ENCODE measurements at places on chromosomes 7 and 10.

DNA sequence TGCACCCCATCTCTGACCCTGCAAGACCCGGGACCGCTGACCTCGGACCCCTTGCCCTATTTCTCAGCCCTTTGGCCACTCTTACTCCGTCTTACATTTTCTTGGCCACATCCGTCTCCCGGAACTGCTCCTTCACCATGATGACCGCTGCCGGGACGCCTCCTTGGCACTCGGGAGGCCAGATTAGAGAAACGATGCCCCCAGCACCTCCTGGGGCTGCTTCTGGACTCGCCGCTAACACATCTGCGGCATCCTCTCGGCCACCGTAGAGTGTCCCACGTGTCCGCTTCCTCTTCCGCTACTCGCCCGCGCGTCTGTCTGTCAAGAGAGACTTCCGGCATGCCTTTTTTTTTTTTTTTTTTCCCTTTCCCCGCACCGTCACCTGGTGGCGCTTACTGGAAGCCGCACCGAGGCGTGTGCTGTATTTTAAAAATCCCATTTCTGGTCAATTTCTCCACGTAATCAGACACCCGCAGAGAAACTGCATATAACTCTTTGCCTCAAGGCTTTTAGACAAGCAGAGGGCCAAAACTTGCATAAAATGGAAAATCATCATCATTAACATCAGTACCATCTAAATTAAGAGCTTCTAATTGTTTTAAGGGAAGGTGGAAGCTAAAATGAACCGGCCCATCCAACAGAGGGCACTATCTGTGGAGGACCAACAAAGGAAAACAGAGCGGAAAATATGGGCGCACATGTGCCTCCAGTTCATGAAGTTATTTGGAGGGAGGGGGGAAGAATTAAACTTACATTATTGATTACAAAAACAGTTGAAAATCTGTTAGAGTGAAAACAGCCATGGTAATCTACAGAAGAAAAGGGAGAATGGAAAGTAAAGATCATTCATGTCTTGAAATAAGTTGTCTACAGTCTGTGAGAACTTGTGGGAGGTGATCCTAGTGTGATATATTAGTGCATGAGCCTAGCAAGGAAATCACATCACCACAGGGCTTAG lies at the start of gene POLR3A:
TSS of gene POLR3A (minus strand) at position 247 of the 958 bp plus-strand sequence. CDS start at position 139, 108 bp downstream.
- peak; percentile 95 for DNase-seq

DNA sequence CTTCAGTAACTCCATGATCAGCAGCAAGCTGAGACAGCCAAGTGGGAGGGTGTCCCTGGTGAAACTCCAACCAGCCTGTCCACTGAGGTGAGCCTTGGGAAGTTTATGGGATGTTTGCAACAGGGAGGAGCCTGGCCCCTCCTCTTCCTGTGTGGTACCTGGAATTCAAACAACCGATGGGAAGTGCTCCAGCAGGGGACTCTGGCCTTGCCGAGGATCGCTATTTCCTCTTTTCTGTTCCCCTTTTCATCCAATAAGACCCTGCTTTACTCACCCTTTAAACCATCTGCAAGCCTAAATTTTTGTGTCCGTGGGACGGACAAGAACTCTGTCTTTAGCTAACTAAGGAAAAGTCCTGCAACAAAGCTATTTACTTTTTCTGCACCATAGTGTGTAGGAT lies 491.1 kb upstream of the ZMIZ1 start:
- no peak for DNase-seq

DNA sequence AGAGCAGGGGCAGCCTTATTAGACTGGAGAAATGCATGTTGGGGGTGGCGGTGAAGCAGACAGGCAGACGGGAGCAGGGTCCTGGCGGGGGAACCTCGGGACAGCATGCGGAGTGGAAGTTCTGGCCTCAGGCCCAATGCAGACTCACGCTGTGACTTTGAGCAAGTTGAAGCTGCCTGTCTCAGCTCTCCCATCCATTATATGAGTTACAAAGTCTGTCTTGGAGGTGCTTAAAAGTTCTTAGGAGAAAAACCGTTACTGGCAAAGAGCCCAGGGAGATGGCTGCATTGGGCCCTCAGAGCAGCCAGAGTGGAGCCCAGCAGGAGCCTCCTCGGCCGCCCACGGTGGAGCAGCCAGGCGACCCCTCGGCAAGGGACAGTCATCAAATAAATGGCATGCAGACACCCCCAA lies 509.5 kb downstream of the PLXNA4 start:
- DNase-seq = no peak

- no peak for DNase-seq
Observed at GRCh38 chr7:98166668-98166970, 44.6 kb upstream of the BHLHA15 start.

DNA sequence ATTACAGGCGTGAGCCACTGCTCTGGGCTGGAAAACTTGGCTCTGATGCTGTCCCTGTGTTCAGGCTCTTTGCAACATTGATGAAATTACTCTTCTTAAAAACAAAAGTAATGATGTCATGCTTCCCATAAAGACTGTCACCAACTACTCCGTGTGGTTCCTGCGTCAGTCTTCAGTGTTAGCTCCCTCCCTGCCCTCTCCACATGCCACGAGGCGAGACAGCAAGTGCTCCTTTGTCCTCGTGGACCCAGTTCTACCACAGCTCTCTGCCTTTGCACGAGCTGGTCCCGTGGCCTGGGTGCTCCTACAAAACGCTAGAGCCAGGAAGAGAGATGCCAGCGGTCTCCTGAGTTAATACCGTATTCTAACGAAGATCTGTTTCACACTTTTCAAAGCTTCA lies 194.5 kb downstream of the SDK1 start:
- DNase-seq = no peak

DNA sequence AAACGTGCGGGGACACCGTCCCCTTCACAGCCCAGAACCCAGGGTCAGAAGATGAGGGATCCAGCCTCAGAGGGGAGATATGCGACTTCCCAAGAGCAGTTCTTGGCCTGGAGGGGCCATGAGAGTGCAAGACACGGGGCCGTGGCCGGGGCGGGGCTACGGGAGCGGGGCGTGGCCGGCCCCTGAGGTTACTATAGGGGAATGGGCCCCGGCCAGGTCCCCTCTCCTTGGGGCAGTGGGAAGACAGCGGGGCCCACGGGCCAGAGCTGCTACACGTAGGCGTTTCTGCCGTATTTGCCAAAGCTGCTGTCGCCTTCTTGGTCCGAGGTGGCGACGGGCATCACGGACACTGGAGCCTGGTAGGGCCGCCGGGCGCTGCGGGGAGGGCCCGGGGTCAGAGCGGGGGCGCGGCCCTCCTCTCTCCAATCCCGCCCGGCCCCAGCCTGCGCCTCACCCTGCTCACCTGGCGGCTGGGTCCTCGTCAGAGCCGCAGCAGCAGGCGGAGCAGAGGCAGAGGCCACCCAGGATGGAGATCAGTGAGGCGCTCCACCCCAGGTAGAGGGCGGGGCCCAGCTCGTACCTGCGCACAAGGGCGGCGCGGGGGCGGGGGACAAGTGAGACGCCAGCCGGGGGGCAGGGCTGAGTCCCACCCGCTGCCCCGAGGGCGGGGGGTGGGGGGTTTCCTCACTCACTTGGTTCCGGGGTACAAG lies 5.3 kb downstream of the CLDN15 start:
- DNase-seq = no peak

GRCh38 chr7:18474944-18475343 lies 20.6 kb upstream of the HDAC9 start:
- DNase-seq = no peak

GRCh38 chr7:150379441-150380379 lies 580 bp downstream of the ZNF775 start:
- no peak for DNase-seq

Measured in AG09309 (cell line).